ENCODE measurements at places on chromosomes 13 and 19.
A peak's percentile ranks its signal among the peaks of the same experiment; 100 is the strongest.

- DNase-seq = peak; percentile 9
Measured at GRCh38 chr13:79631051-79631659, 150.2 kb downstream of the NDFIP2 start.

DNA sequence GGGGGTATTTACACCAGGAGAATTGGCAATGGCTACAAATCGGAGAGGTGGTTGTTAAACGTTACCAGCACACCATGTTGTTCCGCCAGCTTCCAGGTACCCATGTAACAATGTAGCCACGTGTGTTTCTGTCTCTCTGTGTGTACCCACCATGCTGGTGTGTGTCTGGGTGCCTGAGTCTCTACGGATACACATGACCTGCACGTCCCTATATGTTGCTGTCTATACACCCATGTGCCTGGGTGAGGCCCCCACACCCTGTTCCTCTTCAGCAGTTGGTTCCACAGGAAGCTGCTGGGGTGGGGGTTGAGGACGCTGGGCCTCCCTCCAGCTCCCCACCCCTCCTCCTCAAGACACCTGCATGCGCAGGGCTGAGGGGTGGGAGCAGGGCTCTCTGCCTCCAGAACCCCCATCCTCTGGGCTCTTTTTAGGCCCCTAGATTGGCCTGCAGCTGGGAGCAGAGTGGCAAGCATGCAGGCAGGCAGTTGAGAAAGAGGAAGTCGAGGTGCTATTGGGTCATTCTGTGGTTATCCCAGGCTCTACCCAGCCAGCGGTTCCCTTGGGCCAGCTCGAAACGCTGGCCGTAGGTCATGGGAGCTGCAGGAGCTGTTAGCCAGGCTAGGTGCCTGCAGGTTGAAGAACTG, at the start of gene ARHGEF18:
ARHGEF18 (plus strand) TSS at position 351 of the 644 bp plus-strand sequence. CDS start 13,954 bp downstream, outside the sequence.
- DNase-seq = peak; percentile 15

DNA sequence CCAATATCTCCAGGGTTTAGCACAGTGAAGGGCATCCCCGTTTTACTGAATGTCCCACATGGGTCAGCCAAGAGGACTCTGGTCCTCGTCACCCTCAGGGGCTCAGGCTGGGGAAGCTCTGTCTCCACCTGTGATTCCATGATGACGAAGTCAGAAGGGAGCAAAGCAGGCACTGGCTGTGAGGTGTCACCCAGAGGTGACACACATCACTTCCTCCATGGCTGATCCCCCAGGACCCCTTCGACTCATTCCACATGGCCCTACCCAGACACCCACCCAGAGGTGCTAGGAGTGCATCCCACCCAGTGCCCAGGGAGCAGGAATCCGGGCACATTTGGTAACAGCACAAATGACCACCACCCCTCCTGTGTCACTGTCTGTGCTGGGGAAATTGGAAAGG, 145.2 kb upstream of the VSTM2B start:
- DNase-seq = no peak

DNA sequence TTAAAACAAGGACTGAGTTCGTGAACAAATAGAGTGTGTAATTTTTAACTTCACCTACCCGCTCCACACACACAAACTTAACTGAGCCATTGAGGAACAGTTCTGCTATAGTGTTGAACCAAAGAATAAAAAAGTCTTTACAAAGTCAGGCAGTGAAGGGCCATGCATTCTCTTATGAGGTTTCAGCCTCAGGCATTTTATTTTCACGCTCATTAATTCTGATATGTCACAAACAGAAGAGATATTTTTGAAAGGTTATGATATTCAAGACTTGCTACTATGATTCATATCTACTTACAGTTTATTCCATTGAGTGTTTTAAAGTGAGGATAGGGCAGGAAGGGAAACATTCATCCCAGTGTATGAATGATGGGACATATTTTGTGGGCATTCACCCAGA, 282.2 kb downstream of the SLITRK5 start:
- no peak for DNase-seq

DNA sequence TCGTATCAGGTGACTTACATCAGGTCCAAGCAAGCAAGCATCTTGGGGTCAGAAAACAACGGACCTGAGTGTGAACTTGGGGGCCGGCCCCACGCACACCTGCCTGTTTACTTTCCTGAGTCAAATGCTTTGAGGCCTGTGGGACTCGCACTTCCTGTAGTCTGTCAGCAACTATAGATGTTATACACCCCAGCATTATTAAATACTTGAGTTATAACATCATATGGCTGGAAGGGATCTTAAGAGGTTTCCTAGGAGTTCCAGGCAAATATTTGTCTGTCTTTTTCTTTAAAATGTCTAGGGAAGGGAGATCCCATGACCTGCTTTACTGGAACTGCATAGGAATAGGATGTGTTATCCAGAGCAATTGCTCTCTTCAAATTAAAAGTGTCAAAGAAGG, 280.6 kb downstream of the SHISA2 start:
- no peak for DNase-seq

GRCh38 chr13:44757671-44758070, 181.5 kb upstream of the TSC22D1 start:
- DNase-seq = no peak

GRCh38 chr13:106038752-106039151, 496.7 kb downstream of the EFNB2 start:
- no peak for DNase-seq
